DMS79 treated with DMSO at 0.1 percent for 48 hours (cell line): ENCODE measurements at places on chromosomes 5 and 9.

- DNase-seq, result no peak
Measured at GRCh38 chr5:122310889-122311288, 1.1 kb upstream of the SNCAIP start.

GRCh38 chr9:100441911-100442361, 15.0 kb downstream of the MSANTD3 start:
- no peak for DNase-seq

GRCh38 chr5:77637998-77638762, at the start of gene OTP:
TSS of gene OTP (minus strand) at chr5:77638713. CDS start at chr5:77638549, 164 bp downstream.
- no peak for DNase-seq

- no peak for DNase-seq
Measured at GRCh38 chr5:76990899-76991459, 38.1 kb downstream of the CRHBP start.

GRCh38 chr5:313806-314376, 7.6 kb upstream of the AHRR start:
- DNase-seq, result no peak

- DNase-seq, result no peak
Measured at GRCh38 chr5:32144378-32145207, 29.5 kb downstream of the GOLPH3 start.

DNA sequence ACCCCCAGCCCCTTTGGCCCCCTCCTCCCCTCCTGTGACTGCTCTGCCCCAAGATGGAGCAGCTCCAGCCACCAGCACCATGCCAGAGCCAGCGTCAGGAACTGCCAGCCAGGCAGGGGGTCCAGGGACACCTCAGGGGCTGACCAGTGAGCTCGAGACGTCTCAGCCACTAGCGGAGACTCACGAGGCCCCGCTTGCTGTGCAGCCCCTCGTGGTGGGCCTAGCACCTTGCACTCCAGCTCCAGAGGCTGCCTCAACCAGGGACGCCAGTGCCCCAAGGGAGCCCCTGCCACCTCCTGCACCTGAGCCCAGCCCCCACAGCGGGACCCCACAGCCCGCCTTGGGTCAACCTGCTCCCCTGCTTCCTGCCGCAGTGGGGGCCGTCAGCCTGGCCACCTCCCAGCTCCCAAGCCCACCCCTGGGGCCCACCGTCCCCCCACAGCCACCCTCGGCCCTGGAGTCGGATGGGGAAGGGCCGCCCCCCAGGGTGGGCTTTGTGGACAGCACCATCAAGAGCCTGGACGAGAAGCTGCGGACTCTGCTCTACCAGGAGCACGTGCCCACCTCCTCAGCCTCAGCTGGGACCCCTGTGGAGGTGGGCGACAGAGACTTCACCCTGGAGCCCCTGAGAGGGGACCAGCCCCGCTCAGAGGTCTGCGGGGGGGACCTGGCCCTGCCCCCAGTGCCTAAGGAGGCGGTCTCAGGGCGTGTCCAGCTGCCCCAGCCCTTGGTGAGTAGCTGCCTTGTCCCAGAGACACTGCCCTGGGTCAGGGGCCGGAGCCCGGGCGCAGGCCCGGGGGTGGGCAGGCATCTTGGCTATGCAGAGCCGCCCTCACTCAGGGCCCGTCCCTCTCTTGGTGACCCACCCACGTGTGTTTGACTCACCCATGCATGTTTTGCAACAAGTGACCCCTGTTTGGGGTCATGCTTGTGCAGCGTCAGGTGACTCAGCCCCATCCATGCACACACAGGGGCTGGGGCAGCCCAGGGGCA, 105.2 kb downstream of the WNK2 start:
- no peak for DNase-seq

GRCh38 chr5:91474201-91474600, 91.1 kb upstream of the ARRDC3 start:
- no peak for DNase-seq

DNA sequence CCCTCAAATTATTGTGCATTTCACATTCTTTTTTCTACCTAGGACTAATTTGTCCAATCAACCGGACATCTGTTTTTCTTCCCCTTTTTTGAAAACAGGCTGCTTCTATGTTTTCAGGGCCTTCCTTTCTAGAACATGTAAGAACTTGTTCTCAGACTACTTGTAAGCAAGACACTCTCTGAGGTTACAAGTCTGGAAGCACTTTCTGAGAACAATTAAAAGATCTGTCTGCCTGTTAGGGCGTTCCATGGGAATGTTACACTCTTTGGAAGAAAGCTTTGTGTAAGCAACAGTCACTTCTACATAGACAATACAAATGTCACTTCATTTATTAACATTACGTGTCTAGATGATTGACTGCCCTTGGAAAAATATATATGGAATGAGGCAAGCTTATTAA, 50.9 kb upstream of the HSPB3 start:
- no peak for DNase-seq

GRCh38 chr5:1550287-1551076, 26.7 kb upstream of the LPCAT1 start:
- no peak for DNase-seq

- no peak for DNase-seq
Measured at GRCh38 chr5:141889282-141889871, 11.2 kb upstream of the PCDH1 start.

- no peak for DNase-seq
Measured at GRCh38 chr9:135907006-135907430, 328 bp downstream of the CAMSAP1 start.

GRCh38 chr5:138032028-138032571, 779 bp downstream of the FAM13B start:
- peak; percentile 42 for DNase-seq

DNA sequence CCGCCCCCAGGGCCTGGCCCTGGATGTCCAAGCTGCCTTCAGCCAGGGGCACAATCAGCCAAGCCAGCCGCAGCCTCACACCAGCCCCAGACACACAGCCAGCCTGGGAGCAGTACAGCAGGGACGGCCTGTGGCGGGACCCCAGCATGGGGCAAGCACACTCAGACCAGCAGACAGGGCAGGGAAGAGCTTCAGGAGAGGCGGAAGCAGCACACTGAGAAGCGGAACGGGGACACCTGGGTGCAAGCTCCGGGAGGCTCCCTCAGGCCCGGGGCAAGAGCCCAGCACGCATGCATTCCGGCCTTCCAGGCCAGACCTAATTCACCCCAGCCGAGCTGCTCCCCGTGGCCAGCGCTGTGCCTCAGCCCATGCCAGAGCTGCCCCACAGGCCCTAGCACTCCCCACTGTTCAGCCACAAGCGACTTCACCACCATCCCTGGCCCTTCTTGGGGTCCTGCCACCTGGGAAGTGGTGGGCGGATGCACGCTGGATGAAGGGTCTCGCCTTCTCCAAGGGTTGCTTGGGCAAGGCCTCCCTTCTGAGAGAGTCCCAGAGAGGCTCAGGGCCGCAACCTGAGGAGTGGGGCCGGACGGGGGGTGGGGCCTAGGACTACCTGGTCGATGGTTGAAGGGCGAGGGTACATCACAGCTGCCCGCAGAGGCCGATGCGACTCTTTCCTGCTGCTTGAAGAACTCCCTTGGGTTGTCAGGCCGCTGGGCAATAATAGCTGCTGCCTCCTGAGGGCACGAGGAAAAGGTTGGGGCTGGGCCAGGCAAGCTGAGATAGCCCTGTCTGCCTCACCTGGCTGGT, 13.4 kb downstream of the DBN1 start:
- DNase-seq, result no peak

- DNase-seq, result no peak
Measured at GRCh38 chr5:119386596-119387344, 31.0 kb downstream of the TNFAIP8 start.

- DNase-seq, result no peak
Measured at GRCh38 chr9:123795336-123795735, 134.6 kb downstream of the DENND1A start.

- DNase-seq, result no peak
Measured at GRCh38 chr5:2021484-2022176, 138.9 kb upstream of the IRX4 start.

DNA sequence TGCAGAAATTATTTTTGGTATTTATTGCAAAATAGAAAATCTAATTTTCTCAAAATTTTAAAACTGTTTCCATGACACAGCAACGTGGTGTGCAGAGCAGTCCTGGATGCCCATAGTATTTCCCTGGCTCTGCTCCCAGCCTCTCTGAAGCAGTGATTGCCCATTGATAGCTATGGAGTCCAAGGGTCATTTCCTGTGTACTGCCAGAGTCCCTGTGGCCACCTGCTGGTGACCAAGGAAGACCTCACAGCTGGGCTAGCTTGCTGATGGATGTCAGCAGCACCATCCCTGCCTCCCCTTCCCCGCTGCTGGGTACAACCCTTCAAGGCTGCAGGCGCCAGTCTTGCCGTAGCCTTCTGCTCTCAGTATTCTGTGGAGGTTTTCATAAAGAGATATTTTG, 184.1 kb downstream of the DIRAS2 start:
- no peak for DNase-seq
